ENCODE measurements at places on chromosomes 7 and 10.

GRCh38 chr7:134287916-134288659 lies 28.6 kb downstream of the SLC35B4 start:
- no peak for DNase-seq

GRCh38 chr7:159136846-159137245 lies 7.8 kb downstream of the VIPR2 start:
- no peak for DNase-seq

- DNase-seq = no peak
These were observed 987.9 kb downstream of the KCNMA1 start for GRCh38 chr10:76649723-76650127.

- no peak for DNase-seq
These were observed 84.5 kb downstream of the LHFPL3 start for GRCh38 chr7:104412911-104413310.

DNA sequence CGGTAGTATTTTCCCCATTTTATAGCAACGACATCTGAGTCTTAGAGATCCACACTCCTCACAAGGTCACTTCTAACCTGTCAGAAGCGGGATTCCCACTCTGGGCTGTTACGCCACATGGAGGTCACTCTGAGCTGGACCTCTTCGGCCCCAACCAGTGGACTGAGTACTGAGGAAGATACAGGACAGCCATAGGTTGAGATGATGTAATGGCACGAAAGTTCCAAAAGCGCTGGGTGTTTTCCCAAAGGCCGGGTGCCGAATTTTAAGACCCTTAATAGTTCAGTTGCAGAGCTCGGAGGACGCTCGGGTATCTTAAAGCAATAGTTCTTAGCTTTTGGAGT lies 699 bp downstream of the GHITM start:
- no peak for DNase-seq

GRCh38 chr7:128177768-128178550 lies 63.1 kb upstream of the LEP start:
- DNase-seq = no peak

- no peak for DNase-seq
These were observed 1255.7 kb upstream of the LRRTM3 start for GRCh38 chr10:65670087-65670486.
